ENCODE measurements at places on chromosomes 1 and 21. TPM values are rescaled to one million over a fixed set of nuclear protein-coding genes. Genes with fewer than 3 reads are reported as not detected.

NENF gene
- 36.0 TPM for total RNA-seq

FHAD1 gene
- total RNA-seq: 0.21 TPM

SDC3 gene
- total RNA-seq: 49.0 TPM

MFAP2 gene
- total RNA-seq: 64.0 TPM

All from kidney epithelial cell (primary cell).